ENCODE measurements at places on chromosomes 4 and X.

DNA sequence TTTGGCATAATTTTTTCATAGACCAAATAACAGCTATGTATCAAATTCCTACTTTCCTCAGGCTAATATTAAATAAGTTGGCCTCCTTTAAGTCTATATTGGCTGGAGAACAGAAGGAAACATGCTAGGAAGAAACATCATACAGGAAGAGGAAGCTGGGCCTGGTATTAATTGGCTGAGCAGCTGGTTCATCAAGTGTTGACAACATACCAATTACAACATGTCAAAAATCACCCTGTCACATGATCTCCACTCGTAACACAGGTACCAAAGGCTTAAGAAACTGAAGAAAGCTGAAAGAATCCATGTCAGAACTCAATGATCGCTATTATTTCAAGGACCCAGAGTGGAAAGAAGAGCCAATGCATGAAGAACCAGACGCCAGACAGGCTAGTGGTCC lies 10.5 kb downstream of the WDFY3 start:
- peak; percentile 18 for DNase-seq

- peak; percentile 73 for DNase-seq
These were observed 41.7 kb downstream of the CNGA2 start for GRCh38 chrX:151776181-151776731.

DNA sequence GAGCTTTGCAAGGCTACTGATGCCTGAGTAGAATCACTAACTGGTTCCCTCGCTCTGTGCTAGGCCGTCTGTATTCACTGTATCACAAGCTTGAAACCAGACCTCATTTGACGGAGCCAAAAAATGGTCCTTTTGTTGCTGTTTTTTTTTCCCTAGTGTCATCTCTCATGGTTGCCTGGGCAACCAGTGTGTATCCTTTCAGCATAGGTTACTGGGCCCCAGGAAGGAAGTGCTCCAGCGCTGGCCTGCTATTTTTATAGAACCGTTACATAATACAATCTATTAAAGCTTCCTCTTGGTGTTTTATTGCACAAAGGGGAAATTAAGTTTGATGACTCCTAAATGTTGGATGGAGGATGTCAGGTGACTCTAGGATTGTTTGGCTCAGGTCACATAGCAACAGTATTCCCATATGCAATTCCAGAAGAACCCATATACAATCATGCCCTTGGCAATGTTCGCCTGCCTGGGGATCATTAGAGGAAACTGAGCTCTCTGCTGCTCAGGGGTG lies 220.4 kb downstream of the SPRY1 start:
- no peak for DNase-seq

- DNase-seq = no peak
These were observed 113.2 kb downstream of the SPCS3 start for GRCh38 chr4:176432811-176433540.

DNA sequence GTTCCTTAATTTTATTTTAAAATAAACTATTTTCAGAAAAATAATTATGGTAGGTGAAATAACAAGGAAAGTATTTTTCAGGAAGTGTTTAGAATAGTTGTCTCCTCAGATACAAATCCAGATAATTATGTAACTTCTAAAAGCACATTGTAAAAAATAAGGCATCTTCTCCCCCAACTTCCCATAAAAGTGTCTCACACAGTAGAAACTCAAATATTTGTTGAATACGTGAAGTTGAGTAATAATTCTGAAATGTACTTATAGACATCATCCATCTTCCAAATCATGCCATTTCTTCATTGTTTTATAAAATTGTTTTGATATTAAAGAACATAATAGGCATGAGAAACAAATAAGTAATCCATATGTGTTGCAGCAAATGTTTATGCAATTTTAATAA lies 18.0 kb downstream of the SHISA3 start:
- no peak for DNase-seq

- DNase-seq = no peak
These were observed 17.2 kb upstream of the BCLAF3 start for GRCh38 chrX:20007962-20008622.
